ENCODE measurements at places on chromosomes 3 and 15.
A peak's percentile ranks its signal among the peaks of the same experiment; 100 is the strongest.

DNA sequence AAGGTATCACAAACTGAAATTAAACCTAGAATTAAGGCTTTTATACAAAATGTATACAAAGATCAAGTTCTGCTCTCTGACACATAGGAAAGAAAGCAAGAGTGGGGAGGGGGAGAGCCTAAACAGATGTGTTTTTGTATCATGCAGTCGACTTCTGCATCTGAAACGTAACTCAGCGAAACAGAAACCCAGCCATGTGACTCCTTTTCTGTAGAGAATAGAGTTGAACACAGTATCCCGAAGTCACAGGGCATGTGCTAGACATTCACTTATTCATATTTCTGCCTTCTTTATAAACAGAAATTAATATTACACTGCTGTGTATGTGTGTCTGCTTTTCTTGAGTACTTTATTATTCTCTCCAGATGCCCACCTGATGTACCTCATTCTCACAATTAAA is 121.0 kb downstream of the PDZRN3 start:
- no peak for DNase-seq

DNA sequence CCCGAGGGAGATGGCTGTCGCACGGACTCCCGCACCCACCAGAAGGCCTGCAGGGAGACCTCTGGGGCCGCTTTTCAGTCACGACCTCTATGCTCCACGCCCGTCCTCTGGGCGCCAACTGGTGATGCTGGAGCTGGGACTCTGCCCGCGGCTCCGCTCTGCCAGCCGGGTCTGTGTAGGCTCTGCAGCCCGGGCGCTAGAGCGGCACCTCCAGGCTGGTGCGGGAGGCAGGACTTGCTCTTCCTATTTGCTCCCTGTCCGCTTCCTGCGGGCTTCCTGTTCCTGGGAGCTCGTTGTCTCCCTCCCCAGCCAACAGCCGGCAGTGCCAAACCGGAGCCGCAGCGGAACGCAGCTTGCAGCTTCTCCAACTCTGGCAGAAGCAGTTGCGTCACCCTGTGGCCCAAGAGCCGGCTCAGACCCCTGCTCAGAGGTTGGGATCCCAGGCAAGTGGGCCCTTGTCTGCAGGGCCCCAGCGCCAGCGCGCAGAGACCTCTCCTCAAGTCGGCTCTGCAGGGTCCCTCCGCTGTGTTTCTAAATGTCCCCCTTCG is 285.9 kb downstream of the XXYLT1 start:
- peak; percentile 91 for DNase-seq

DNA sequence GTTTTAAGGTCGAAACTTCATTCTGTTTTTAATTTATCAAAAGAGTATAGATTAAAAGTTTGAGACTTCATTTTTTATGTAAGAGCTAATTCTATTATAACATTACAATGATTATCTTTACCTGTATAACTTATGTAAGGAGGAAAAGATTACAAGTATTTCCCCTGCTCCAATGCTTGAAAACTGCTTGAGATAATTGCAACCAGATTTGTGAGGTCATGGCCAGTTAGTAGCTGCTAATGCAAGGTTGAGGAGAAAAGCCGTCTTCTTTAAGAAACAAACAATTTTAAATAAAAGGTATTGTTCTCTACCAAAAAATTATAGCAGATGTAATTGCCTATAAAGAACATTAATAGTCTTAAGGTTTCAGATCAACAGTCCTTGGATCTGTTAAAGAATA is 208.3 kb upstream of the UBE2E2 start:
- DNase-seq: no peak

GRCh38 chr3:121895736-121896135 is 1.5 kb downstream of the SLC15A2 start:
- DNase-seq: no peak

DNA sequence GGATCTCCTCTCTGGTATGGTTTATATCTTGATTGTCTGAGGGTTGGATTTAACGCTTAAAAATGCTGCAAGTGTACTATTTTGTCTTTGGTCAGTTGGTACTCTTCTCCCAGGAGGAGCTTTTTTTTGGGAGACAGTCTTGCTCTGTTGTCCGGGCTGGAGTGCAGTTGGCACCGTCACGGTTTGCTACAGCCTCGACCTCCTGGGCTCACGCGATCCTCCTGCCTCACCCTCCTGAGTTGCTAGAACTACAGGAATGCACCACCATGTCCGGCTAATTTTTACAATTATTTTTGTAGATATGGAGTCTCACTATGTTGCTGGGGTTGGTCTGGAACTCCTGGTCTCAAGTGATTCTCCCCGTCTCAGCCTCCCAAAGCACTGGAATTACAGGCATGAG is 89.5 kb downstream of the FNDC3B start:
- DNase-seq: no peak

GRCh38 chr3:148373961-148374360 is 323.7 kb upstream of the AGTR1 start:
- DNase-seq: no peak

GRCh38 chr3:58035524-58036255 is 27.5 kb downstream of the FLNB start:
- no peak for DNase-seq

DNA sequence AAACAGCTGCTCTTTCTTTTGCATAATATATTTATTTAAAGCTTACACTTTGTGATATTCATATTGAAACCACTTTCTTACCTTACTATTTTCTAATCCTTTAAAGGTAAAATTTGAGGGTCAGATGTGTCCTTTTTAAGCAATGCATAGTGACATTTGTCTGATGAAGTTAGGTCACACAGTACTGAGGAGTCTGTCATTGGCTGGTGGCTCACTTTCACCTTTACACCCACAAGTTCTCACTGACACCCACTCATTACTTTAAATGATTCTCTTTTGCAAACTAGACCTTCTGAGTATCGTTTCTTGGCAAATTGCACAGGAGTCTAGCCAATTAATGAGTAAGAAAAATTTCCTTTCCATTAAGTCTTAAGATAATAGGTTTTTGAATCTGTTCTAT is 758.3 kb upstream of the ARPP21 start:
- no peak for DNase-seq

GRCh38 chr3:89957451-89957850 is 850.0 kb downstream of the EPHA3 start:
- DNase-seq: peak; percentile 4

GRCh38 chr15:65655457-65655856 is 33.7 kb downstream of the SLC24A1 start:
- no peak for DNase-seq

Measured in kidney (tissue), 22 donors.